ENCODE measurements at places on chromosomes 6 and 20.

DNA sequence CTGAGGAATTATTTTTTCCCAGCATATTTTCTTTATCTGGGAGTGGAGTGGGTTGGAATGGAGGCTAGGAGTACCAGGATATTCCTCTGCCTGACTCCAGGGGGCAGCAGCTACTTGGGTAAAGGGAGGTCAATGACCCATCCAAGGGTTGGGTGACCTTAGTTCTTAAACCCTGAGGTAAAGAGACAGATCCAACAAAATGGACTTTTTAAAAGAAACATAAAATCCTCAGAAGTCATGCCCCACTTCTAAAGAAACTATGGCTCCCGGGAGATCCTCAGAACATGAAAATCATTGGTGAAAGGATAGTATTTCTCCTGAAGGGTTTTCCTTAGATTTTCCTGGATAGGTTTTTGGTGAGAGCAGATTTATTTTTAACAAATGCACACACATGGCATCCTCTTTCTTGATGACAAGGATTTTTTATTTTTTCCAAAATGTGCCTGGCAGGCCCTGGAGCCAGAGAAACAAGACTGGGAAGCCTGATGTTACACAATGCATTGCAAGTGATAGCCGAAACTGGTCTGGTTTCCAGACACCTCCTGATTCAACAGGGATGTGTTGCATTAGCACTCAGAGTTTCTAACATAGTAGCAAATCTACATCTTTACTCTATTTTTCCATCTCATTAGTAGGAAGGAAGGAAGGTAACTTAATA, 240.9 kb upstream of the BTBD3 start:
- DNase-seq, result peak; percentile 54

- no peak for DNase-seq
These were observed 54.1 kb downstream of the WASF1 start for GRCh38 chr6:110125361-110125760.

DNA sequence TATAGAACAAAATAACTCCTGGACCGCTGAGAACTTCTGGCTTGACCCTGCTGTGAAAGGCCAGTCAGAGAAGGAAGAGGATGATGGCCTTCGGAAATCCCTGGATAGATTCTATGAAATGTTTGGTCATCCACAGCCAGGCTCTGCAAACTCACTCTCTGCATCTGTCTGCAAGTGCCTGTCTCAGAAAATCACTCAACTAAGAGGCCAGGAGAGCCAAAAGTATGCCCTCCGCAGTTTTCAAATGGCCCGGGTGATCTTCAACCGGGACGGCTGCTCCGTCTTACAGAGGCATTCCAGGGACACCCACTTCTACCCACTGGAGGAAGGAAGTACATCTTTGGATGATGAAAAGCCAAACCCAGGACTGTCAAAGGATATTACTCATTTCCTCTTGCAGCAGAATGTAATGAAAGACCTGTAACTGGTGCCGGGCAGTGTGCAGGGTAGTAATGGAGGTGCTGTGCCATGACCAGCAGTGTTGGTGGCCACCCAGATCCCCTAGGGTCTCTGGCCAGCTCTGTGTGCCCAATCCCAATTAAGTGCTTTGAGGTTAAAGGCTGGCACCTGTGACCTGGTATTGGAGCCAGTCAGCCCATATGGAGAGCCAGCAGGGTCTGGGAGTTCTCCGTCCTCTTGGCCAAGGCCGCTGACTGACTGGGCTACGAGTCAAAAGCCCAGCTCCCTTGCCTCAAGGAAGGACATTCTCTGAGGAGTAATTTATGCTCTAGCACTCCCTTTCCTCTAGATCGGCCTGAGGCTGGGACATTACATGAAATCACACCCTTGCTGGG, 87.1 kb downstream of the TRMT6 start:
- no peak for DNase-seq

- DNase-seq, result no peak
These were observed 95.0 kb downstream of the SCML4 start for GRCh38 chr6:107729098-107729497.

DNA sequence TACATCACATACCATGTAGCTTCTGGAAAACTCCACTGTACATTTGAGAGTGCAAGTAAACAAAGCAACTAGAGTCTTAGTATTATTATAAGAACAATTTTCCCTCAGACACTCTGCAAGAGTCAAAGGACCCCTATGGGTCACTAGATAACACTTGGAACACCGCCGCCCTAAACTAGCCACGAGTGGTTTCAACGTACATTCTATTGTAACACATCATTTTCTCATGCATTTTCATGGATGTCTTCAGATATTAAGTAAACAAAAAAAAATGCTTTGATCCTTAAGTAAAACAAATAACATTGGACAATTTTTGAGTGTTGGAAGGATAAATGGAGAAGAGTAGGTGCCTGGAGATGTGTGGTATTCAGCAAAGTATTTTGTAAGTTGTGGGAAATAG, 3.2 kb upstream of the RNF146 start:
- DNase-seq, result no peak

DNA sequence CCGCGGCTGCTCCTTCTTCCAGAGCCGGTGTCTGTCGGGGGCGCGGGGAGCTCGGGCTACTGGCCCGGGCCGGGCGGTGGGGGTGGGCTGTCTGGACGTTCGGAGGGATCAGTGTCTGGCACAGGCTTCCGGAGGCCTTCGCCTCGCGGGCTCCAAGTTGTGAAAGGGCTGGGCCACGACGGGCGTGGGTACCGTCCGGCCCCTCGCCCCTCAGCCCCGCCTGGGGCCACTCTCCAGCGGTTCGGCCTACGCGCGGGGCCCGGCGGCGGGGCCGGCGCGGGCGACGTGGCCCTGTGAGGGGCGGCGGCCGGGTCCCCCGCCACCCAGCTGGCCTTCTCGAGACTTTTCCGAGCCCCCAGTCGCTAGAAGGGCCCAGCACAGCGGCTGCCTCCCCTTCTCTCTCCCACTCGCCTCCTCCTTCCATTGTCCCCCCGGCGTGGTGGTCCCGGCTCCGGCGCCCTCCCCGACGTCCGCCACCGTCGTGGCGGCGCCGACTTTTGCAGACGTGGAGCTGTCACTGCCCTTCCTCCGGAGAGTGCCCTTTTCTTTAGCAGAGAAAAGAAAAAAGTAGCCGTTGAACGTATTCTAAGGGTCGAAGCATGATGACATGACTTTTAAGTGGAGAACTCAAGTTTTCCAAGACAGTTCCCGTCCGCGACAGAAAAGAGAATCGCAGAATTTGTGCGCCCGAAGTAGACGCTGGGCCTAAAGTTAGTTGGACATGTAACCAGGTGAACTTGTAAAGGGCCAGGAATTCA, 571 bp downstream of the ITCH start:
- no peak for DNase-seq

DNA sequence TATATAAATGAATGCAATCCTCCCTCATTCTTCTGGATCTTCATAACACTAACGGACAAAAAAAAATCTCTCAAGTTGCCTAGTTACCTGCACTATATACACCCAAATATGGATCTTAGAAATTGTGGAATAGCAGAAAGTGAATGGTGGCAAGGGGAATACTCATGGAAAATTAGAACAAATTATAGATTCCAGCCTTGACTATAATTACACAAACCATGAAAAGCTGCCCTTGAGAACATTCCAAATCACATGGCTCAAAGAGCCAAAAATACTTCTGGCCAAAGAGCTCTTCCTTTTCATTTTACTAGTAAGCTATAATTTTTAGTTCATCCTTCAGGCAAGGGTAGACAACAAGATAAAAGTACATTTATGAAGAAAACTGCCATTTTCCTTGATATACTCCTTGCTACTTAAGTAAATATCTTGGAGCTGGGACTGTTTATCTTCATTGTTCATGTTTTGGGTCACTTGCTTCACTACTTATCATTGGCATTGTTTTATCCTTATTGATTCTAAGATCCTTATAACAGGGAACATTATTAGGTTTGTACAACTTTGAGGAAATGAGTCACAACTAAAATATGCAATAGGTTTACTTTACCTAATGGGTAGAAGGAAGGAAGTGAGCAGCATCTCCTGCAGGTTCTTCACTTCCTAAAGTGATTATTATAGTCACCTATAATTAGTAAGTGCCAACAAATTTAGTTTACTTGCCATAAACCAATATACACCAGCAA, 6.4 kb upstream of the MTRES1 start:
- DNase-seq, result no peak

GRCh38 chr20:54094268-54094580, 23.8 kb upstream of the BCAS1 start:
- DNase-seq, result no peak

GRCh38 chr6:56842686-56843475, 112.0 kb upstream of the BEND6 start:
- DNase-seq, result peak; percentile 51

- DNase-seq, result no peak
These were observed 53.3 kb downstream of the TRAM2 start for GRCh38 chr6:52523378-52524142.

DNA sequence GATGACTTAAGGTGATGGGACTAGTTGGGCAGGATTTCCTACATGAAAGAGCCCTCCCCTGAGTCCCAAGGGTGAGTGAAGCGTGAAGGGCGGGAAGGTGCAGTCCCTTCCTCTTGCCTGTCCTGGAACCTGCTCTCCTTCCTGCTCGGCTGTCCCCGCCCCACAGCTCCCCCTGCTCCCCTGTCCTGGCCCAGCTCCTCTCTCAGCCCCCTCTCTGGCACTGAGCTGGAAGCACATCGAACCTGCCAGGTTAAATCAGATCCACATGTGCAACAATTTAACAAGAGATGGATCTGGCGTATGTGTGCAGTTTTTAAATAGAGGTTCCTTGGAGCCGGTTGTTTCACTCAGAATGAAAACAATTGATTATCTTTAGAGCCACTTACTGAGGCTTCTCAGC, 95.0 kb downstream of the LRFN2 start:
- no peak for DNase-seq

DNA sequence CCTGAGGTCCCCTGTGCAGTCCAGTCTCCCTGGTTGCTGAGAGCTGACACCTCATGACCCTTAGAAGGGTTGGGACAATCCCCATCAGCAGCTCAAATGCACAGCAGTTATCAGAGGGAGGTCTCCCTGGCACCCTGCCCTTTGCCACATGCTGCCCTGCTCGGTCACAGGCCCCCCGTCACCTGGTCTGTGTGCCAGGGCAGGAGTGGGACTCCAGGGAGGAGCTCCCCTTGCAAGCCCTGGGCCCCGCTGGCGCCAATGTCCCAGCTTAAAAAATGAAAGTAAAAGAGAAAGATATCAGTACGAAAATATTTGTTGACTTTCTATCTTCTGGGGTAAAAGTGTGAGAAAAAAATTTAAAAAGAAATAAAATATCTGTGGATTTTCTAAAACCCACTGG, 68.1 kb upstream of the SLC22A16 start:
- DNase-seq, result no peak

DNA sequence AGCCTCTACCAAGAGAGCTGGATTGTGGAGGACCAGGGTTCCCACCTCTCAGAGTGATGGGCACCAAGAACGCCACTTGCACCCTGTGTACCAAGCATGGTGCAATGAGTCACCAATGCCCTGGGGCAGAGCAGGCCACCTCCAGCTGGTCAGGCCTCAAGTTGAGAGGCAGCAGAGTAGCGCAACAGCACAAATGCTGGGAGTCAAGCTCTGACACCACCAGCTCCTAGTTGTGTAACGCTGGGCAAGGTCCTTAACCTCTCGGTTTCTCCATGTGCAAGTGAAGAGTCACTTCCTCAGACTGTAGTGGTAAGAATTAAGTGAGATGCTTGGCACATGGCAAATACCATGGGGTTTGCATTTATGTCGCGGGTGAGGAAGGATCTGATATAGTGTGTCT, 25.6 kb downstream of the GFOD1 start:
- no peak for DNase-seq

DNA sequence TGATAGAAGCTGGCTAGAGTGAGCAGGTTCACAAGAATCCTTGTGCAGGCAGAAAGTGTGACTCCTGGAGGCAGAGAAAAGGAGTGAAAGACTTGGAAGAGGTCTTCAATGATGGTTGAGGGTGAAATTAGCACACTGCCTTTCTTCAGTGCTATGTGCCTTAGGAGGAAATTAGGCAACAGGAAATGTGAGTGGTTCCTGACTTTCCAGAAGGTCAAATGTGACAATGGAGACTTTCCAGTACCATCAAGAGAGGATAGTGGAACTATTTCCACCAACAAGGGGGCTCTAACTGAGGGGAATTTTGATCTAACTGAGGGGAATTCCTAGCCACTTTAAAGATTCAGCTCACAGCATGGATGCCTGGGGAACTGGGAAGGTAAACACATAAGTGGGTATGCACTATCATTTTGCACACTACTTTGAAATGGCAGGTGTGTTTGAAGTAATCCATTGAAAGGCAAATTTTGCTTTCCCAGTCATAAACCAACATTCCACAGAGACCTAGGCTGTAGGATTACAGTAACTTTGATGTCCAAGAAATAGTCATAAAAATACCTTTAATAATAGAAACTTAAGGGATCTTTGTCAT, 90.0 kb downstream of the PERP start:
- DNase-seq, result no peak

DNA sequence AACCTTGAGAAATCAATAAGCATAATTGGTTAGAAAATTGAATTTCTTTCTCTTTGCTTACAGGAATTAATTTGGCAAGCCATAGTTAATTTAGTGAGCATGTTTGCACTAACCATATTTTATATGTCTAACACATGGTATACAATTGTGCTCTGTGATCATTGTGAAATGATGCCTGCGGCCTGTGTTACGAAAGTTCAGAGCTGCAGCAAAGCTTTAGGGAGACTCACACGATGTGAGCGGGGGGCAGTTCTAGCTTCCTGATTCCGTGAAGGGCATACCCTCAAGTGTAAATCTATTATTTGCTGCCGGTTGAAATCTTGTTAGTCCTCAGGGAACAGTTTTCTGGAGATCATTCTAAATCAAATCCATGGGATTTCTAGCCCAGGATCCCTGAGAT, 25.5 kb upstream of the ADTRP start:
- no peak for DNase-seq

GRCh38 chr6:125834348-125834747, 43.6 kb downstream of the NCOA7 start:
- DNase-seq, result no peak

- no peak for DNase-seq
These were observed 6.3 kb upstream of the SIRPG start for GRCh38 chr20:1663917-1664316.

GRCh38 chr6:158009114-158009891, 27.6 kb downstream of the SYNJ2 start:
- peak; percentile 91 for DNase-seq

GRCh38 chr6:104736545-104736944, 123.2 kb downstream of the HACE1 start:
- no peak for DNase-seq

GRCh38 chr6:169997930-169998218, 246.5 kb downstream of the ERMARD start:
- no peak for DNase-seq

GRCh38 chr6:124977067-124977908, 15.1 kb downstream of the RNF217 start:
- DNase-seq, result no peak

GRCh38 chr6:165606740-165607008, 56.4 kb downstream of the PDE10A start:
- no peak for DNase-seq
